ENCODE measurements at places on chromosomes 2 and 18.

DNA sequence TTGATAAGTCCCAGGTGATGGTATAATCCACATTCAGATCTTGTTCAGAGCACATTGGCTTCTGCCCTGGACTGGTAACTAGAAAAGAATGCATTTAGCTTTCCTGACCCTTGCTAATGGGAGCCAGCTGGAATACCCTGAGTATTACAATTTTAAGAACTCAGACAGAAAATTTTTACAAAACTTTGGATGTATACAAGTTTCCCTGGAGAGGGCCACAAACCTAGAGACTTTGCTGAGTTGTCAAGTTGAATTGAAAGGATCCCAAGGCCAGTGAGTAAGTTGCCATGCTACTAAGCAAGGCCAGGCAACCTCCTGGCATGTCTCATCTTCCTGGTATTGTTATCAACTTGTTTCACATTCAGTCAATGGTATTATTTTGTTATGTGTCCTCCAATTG, 20.0 kb upstream of the NABP1 start:
- DNase-seq = no peak

DNA sequence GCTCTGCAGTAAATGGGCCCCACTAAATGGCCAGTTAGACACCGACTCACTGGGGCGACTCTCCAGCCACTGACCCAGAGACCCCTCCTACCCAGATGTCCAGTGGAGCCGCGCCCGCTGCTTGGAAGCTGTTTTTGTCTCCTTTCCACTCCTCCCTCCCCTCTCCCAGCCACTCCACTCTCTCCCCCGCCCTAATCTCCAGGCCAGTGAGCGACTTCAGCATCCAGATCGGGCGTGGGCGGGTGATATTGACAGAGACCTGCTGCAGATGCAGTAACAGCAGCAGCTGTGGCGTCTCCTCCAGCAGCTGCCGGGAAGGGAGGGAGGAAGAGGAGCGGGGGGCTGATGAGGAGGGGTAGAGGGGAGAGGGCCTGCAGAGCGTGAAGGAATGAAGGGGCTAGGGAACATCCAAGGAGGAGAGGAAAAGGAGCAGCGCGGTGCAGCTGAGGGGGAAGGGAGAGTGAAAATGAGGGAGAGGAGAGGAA, at the start of gene SCN7A:
TSS of gene SCN7A (minus strand) at position 110 of the 485 bp plus-strand sequence. CDS start 16,553 bp downstream, outside the sequence.
- DNase-seq = peak; percentile 84

GRCh38 chr2:9306911-9307310, 100.3 kb downstream of the ASAP2 start:
- DNase-seq = no peak

DNA sequence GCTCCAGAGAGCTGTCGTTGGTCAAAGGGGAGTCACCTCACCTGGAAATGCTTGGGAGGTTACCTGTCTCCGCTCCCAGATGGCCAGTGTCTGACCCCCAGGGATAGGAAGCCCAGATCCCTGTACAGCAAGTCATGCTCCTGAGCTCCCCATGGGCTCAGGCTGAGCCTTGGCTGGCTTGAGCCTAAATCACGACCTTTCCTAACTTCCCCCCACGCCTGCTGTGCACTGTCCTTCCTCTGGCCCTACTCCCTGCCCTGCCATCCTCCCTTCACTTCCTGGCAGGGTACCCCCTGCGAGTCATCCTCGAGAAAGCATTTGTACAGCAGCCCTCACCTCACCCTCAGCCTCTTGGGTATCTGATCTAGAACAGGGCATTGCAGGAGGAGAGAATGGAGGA, 9.2 kb upstream of the HDAC4 start:
- peak; percentile 35 for DNase-seq

DNA sequence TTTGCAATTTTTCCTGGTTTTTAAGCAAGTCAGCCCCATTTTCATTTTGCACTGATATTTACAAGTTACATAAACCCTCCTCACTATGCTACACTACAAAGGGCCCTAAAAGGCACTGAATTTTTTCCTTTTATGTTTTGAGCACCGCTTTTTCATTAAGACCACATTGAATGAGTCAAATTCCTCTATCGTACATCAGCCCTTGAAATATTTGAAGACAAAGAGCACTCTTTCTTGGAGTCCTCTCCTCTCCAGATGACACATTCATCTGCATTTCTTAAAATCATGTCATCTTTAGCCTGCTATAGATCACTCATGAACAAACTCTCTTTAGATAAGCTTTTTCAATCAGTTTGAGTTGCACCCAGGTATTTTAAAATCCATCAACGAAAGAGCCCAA, 306.6 kb upstream of the SOX11 start:
- no peak for DNase-seq

DNA sequence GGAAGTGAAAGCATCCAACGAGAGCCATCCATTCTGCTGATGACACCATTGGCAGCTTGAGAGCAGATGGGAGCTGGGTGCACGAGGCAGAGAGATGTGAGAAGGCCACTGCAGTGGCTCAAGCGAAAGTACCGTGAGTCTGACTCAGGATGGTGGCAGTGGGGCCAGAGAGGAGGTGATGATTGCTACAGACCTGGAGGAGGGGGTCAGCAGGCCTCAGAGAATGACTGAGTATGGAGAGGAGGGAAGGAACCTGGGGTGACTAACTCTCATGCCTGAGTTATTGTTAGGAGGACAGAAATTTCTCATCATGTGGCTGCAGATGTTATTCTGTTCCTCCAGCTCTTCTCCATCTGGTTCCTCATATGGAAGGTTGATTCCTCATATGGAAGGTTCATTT, 8.8 kb upstream of the ZBTB7C start:
- DNase-seq = no peak

DNA sequence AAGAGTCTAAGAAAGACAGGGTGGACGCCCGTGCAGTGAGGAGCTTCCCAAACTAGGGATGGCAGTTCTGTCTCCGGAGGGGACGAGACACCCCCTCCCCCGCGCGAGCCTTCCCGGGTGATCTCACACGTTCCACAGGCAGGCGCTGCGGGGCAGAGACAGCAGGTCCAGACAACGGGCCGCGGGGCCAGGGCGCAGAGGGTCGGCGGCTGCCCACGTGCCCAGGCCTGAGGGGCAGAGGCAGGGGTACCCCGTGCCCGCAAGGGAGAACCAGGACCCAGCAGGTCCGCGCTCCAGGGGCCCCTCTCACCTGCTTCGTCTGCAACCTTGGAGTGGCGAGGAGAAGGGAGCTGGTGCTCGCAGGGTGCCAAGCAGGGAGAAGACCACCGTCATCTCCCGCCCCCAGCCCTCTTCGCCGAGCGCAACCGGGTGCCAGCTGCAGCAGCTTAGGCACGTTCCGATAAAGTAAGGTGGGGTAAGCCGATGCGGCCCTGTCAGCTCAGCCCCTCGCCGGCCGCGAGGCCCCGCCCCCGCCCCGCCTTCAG, at the start of gene GPR155:
TSS of gene GPR155 (minus strand) at position 467 of the 545 bp plus-strand sequence. CDS start 5,073 bp downstream, outside the sequence.
- no peak for DNase-seq

DNA sequence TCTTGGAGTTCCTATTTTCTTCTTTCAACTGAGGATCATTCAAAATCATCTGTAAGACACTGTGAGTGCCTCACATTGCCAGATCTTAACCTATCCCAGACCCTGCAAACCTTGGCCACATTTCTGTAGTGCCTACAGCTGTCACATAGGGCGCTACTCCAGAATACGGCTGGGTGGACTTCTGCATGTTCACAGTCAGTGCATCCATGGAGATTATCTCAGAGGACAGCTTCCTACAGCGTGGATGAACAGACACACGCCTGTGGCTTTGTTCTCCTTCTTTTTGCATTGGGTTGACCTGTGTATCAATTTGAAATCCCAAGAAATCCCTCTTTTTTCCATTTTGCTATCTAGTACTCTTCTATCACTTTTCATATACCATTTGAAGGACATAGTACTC, 1.9 kb upstream of the KLHL29 start:
- DNase-seq = no peak

DNA sequence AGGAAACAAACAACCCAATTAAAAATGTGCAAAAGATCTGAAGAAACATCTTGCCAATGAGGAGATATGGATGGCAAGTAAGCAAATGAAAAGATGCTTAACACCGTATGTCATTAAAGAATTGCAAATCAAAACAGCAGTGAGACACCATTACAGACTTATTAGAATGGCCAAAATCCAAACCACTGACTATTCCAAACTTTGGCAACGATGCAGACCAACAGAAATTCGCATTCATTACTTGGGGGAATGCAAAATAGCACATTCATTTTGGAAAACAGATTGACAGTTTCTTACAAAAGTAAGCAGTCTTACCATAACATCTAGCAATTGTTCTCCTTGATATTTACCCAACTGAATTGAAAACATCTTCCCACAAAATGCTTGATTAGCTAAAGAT, 1118.7 kb downstream of the SUCLG1 start:
- no peak for DNase-seq

GRCh38 chr2:23609254-23609653, 224.3 kb downstream of the KLHL29 start:
- DNase-seq = no peak

DNA sequence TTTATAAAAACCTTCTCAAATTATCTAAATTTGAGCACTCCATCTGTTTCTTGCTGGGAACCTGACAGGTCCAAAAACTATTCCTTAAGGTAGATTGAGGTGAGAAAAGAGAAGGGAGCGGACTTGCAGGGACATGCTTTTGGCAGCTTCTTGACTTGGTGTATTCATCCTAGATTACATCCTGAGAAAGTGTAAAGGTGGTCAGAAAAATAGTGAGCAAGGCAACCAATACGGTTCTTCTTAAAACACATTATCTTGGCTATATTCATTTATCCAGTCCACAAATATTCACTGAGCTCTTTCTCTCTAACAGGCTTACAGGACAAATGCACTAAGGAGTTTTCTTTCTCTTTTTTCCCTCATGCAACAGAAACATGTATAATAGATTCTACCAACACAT, 230.0 kb downstream of the LRP1B start:
- no peak for DNase-seq

DNA sequence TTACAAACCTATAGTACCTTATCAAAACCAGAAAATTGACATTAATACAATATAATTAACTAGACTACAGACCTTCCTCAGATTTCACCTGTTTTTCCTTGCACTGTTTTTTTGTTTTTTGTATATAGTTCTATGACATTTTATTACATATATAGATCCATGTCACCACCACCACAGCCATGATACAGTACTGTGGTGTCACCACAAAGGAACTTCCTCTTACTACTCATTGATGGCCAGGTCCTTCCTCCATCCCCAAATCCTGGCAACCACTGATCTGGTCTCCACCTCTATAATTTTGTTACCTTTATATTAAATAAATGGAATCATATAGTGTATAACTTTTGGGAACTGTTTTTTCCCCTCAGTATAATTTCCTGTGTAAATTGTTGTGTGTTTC, 19.4 kb upstream of the ATP6V1B1 start:
- no peak for DNase-seq

GRCh38 chr2:230893338-230893737, 28.6 kb downstream of the ITM2C start:
- DNase-seq = peak; percentile 60

DNA sequence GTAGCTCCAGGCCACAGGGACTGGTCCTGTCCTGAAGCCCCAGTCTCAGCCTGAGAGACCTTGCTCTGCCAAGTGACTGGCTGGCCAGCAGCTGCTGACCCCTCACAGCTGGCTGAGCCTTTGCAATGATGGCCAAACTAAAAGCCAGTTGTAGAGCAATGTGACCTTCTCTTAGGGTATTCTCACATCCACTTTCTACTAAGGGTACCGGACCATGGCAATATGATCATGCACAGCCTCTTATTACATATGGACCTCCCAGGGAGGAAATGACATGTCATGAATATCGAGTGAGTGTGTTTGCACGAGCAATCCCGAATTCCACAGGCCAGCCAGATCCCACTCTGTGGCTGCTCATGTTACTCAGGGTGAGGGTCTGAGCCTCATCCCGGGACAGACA, 213.9 kb downstream of the VAPA start:
- no peak for DNase-seq

DNA sequence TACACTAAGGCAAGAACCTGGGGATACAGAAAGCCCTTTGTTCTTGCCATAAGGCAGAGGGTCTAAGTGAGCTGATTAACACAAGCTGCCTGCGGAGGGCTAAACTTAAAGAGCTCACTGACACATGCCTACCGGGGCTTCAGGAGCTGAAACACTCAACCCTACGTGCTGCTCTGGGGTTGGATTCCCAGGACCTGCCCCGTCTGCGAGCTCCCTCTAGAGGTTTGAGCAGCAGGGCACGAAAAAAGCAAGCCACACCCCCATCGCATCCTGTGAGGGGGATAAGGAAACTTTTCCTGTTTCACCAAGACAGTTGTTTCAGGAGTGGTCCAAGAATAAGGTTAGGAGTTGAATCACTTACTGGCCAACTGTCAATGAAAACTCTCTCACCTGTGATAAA, 562.1 kb downstream of the TMX3 start:
- DNase-seq = peak; percentile 85
